RWPE2 (cell line): ENCODE measurements at places on chromosomes 12 and 14.

GRCh38 chr12:67288561-67288960, 19.4 kb downstream of the CAND1 start:
- DNase-seq = no peak

DNA sequence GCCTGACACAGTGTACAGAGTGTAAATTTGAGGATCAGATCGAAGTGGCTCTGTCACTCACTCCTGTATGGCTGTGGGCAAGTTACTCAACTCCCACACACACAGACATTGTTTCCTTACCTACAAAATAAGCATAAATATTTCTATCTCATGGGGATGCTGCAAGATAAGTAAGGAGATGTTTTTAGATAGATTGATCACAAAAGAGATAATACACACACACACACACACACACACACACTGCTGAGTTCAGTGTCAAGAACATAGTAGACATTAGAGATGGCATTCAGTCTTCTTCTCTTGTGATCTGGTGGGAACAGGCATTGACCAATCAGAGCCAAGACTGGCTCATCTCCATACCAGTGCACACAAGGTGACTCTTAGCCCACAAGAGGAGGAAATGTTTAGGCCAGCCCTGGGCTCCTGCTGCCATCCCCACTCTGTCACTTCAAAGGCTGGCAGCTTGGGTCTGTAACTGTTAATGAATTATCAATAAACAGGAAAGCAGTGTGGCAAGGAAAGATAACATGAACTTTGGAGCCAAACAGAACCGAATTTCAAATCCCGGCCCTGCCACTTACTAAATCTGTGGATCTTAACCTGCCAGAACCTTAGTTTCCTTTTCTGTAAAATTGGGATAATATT, 3.4 kb upstream of the RNASE8 start:
- no peak for DNase-seq

DNA sequence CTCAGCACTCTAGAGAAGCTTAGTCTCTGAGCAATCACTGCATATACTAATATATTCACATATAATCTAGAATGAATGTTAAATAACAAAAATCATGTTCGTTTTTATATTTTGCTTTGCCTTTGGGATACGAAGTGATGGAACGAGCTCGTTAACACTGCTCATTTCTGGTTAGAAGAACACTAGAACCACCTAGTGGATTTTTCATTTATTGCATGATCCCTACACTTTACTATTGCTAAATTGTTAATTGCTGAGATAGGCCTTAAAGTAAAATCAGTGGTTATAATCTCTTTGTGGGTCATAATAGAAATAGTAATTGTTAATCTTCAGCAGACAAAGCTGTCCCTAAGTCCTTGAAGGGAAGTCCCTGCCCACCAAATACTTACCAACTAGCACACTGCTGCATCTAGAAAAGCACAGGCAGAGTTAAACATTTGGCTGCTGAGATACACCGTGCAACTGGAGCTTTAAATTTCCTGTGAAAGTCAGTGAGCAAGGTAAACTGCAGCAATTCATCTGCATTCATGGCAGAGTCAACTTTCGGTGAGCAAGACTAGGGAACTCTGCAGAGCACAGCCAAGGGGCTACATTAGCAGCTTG, 353.7 kb downstream of the APAF1 start:
- DNase-seq = no peak

DNA sequence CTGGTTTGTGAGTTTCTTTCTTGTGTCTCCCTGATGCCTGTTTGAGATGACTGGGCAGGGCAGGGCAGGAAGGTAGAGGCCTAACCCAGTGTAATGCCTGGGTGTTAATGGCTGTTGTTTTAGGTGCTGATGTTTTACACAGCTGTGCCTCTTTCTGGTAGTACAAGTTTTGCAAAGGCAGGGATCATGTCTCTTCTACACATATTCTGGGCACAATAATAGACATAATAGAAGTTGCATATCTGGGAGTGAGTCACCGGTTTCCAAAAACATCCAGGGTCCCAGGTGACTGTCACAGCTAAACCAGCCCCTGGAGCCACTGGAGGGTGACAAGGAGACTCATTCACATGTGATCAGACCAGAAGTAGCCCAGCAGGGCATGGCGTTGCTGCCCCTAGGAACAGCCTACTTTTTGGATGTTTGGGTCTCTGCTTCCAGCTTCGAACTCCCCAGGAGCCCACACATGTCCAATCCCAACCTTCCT, 18.1 kb downstream of the TPCN1 start:
- DNase-seq = no peak

GRCh38 chr14:53147893-53148292, 5.2 kb downstream of the DDHD1 start:
- DNase-seq = no peak

GRCh38 chr12:101852998-101853397, 22.2 kb upstream of the GNPTAB start:
- DNase-seq = no peak

- no peak for DNase-seq
Measured at GRCh38 chr14:102189874-102190273, 50.2 kb downstream of the WDR20 start.

- DNase-seq = no peak
Measured at GRCh38 chr12:76173756-76174155, 89.3 kb upstream of the NAP1L1 start.

- DNase-seq = no peak
Measured at GRCh38 chr12:28611115-28611435, 420.8 kb downstream of the CCDC91 start.

DNA sequence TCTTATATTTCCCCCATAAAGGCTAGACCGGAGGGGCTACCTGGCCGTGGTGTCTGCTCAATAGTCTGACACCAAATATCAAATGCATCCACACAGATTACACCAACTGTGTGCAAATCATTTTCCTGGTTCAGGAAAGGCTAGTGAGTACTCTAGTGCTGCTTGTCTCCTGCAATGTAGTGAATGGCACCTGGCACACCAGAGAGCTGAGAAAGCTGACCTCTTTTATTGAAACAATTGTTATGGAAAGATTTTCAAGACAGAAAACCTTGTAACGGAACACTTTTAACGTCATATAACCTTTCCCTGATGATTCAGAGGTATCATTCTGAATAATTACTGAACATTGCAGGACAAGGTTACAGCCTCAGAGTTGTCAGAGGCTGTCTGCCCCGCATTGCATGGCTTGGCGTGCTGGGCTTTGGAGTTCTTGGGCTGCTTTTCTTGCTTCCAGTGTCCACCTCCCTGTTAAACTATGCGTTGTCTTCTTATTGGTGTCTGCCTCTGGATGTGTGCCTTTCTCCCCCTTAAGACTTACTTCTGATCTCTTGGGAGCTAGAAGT, 40.7 kb upstream of the HDAC7 start:
- no peak for DNase-seq

DNA sequence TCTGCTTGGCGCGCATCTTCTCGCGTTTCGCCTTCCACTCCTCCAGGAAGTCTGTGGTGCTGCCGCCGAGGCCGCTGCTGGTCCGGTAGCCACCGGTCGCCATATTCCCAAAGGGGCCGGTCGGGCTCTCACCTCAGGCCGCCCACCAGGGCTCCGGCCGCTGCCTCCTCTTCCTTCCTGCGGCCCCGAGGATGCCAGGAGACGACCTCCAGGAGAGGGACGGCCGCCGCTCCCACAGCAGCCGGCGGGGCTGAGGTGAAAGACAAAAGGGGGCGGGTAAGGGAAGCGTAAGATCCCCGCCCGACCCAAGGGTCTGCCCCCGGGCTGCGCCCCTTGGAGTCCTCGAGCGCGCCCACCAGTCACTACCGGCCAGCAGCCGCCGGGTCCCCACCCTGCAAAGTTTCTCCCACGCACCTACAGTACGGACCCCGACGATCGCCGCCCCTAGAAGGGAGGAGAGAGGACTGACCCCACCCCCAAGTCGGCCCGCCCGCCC, 574 bp downstream of the PAWR start:
- peak; percentile 57 for DNase-seq

GRCh38 chr14:65160091-65160490, 57.8 kb upstream of the MAX start:
- DNase-seq = no peak

GRCh38 chr14:61337893-61338292, 16.5 kb downstream of the PRKCH start:
- DNase-seq = no peak

DNA sequence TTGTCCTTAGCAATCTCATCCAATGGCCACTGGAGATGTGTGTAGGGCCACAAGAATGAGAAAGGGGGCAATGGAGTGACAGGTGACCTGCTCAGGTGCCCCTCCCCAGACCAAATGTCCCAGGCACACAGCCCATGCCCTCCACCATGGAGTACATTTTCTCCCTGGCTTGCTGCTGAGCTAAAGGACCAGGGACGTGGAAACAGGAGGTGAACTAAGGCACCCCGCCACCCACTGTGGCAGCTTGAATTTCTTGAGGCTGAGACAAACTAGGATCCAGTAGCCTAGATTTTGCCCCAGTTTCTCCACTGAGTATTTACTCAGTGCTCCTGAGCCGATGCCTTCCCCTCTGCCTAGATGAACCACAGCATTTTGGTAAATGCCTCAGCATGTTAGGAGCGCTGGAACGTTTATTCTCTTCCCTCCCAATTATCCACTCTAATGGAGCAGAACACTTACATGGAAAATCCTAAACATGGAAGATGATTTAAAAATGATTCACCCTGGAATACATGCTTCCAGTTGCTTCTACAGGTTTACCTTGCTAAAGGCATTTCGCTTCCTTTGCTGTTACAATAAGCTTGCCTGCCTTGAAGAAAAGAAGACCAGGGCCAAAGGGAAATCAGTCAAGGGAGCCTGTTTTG, 198.0 kb downstream of the ZFP36L1 start:
- peak; percentile 16 for DNase-seq

- no peak for DNase-seq
Measured at GRCh38 chr12:62834971-62835547, 99.9 kb downstream of the PPM1H start.

DNA sequence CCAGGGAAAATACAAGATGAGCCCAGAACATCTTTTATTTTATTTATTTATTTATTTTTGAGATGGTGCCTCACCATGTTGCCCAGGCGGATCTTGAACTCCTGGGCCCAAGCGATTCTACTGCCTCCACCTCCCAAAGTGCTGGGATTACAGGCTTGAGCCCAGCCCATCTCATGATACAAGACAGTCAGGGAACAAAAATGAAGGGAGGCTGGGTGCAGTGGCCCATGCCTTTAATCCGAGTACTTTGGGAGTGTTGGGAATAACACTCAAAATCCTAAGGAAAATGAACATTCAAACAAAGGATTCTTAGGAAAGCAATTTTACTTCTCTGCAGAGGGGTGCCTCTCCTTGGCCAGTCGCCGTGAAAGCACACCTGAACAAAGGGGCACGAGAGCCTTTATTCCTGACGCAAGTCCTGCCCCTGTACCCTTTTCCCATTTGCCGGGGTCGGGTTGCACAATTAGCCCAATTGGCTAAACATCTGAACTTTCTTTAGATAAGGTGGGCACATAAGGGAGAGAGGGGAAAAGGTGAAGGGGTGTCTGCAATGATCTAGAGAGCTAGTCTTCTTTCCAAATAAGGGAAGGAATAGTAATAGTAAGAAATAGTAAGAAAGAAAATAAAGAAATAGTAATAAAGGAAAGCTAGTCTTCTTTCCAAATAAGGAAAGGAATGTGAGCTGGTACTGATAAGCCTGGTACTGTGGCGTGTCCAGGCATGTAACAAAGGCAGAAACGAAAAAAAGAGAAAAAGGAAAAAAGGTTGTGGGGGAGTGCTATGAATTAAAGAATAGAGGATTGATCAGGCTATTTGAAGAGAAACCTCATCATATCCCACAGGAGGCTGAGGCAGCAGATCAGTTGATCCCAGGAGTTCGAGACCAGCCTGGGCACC, 13.4 kb downstream of the NCAPD2 start:
- DNase-seq = no peak

- no peak for DNase-seq
Measured at GRCh38 chr14:91985008-91985407, 37.5 kb upstream of the FBLN5 start.

- DNase-seq = no peak
Measured at GRCh38 chr14:98853063-98853729, 418.8 kb downstream of the BCL11B start.

GRCh38 chr12:69101505-69101904, 137.9 kb upstream of the CPSF6 start:
- no peak for DNase-seq

DNA sequence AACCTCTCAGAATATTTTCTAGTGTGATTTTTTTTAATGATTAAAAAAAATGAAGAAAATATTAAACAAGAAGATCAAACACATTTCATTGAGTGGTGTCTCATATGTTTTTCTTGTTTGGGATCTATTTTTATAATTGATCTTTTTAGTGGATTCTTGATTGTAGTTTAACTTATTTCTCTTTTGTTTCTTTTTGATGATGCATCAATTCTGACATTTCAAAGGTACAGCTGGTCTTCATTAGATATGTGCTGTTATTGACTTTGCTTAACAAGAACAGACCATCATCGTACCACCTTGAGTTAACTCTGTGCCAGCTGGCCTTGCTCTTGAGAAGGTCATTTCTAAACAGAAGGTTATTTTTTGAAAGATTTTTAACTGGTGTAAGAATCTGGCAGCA, 45.8 kb upstream of the FGD4 start:
- DNase-seq = no peak

DNA sequence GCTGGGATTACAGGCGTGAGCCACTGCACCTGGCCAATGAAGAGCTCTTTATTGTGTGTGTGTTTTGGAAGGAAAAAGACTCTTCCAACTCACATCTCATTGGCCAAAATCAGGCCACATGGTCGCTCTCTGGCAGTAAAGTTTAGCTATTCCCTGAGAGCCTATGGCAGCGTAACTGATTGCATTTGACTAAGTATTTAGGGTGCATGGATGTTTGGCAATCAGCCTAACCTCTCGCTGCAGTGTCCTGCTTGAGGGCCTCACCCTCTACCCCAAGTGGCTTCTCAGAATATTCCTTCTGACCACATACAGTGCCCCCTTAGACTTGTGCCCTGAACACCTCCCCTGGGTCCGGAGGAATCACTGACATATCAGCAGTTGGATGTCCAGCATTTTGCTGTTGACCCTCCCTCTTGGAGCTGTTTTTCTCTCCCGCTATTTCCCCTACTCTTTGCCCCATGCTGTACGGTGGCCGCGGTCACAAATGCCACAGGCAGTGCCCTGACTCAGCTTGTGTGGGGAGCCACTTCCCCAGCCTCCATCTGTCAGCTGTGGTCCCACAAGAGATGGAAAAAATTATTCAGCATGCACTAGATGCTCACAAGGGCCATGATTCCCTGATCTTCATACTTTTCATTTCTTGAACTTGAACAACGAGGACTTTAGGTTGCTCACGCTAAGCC, 9.5 kb downstream of the PHETA1 start:
- no peak for DNase-seq

- DNase-seq = no peak
Measured at GRCh38 chr12:19461999-19462398, 22.7 kb downstream of the AEBP2 start.

GRCh38 chr14:79852950-79853744, 358.2 kb downstream of the DIO2 start:
- DNase-seq = no peak

DNA sequence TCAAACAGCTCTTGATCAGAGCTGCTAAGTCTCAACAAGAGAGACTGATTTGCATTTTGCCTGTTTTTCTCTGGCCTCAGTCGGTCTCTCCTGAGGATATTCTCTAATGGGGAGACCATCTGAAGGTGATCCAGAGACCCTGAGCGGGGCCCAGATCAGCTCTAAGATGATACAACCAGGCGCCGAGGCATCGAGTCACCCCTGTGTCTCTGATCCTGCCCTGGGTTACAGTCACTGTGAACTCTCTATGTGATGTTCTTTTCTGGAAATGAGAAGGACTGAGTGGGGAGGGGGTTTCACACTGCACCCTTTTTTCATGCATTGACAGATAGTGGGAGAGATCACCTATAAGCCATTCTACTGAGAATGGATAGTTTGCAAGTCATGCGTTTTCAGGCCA, 247.6 kb upstream of the PWP1 start:
- no peak for DNase-seq
